ENCODE measurements at places on chromosomes 2 and 18.

- DNase-seq: no peak
Observed at GRCh38 chr2:166671801-166672200, 177.8 kb upstream of the SCN7A start.

- no peak for DNase-seq
Observed at GRCh38 chr18:23250893-23251656, 115.8 kb downstream of the CABLES1 start.

DNA sequence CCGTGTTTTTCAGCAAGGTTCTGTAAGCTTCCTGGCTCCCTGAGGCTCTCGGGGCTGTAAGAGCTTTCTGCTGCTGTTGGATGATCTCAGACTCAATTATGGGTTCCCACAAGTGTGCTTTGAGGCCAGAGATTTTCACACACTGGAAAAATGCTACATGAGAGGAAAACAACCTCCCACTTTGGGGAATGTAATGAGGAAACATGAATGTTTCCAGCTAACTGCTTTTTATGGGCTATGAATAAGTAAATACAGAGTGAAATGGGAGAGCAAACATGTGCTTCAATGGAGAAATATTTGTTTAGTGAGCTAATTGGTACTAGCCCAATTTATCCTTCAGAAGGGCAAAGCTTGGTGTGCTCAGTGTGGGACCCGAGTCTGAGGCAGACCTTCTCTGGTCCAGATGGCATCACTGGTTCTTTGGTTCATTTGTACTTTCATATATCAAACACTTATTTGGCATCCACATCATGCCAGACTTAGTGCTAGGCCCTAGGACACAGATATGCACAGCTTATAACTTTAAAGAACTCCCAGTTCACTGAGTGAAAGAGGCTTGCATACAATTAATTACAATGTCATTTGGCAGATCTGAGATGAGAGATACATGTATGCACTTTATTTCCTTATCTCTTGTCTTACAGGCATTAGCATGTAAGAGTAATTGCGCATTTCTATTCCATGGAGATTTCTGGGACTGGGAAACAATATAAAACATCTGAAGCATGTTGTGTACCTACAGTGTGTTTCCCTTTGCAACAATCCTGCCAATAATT is 248.8 kb downstream of the RDH14 start:
- DNase-seq: no peak

- DNase-seq: no peak
Observed at GRCh38 chr2:16774980-16775898, 109.6 kb upstream of the CYRIA start.

DNA sequence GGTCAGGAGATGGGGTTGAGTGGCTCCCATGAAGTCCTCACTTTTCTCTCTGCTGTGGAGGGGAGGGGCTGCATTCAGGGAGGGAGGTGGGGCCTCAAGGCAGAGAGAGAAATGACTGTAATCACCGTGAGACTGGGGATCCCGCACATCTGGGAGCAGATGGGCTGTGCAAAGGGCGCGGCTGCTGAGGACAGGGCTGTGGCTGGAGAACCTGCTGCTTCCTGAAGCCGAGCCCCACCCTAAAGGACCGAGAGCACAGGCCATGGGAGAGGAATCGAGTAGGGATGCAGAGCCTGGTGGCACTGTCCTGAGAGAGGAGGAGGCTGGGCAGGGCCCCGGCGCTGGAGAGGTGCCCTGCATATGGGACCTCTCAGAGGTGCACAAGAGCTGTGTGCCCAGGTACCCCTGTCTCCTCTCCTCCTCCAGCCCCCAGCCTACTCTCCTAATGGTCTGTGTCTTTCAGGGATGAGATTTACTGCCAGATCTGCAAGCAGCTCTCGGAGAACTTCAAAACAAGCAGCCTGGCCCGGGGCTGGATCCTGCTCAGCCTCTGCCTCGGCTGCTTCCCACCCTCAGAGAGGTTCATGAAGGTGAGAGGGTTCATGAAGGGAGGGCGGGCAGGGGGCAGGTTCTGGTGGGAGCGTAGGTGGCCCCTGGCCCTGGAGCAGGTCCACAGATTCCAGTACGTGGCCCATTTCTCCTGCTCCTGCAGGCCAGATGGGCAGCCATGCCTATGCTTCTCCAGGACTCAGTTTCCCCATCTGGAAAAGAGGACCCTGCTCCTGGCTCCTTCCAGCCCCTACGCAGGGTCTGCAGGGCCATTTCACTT is 25.9 kb upstream of the GPR17 start:
- DNase-seq: no peak

- no peak for DNase-seq
Observed at GRCh38 chr2:181670632-181671031, 9.7 kb downstream of the NEUROD1 start.

DNA sequence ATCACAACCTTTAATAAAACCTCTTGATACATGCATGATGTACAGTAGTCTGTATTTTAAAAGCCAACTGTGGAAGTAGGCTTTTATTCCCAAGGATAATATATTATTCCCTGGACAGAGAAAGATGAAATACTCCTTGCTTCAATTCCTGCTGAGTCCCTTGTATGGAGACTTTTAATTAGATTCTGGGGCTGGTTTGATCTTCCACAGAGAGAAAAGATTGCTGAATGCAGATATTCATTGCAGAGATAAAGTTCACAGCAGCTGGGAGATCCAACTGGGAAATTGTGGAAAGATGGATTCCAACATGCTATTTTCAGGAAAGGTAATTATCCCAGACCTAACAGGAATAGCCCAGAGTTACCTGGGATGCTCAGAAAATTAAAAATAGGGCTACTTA is 607.0 kb upstream of the HS6ST1 start:
- DNase-seq: no peak

DNA sequence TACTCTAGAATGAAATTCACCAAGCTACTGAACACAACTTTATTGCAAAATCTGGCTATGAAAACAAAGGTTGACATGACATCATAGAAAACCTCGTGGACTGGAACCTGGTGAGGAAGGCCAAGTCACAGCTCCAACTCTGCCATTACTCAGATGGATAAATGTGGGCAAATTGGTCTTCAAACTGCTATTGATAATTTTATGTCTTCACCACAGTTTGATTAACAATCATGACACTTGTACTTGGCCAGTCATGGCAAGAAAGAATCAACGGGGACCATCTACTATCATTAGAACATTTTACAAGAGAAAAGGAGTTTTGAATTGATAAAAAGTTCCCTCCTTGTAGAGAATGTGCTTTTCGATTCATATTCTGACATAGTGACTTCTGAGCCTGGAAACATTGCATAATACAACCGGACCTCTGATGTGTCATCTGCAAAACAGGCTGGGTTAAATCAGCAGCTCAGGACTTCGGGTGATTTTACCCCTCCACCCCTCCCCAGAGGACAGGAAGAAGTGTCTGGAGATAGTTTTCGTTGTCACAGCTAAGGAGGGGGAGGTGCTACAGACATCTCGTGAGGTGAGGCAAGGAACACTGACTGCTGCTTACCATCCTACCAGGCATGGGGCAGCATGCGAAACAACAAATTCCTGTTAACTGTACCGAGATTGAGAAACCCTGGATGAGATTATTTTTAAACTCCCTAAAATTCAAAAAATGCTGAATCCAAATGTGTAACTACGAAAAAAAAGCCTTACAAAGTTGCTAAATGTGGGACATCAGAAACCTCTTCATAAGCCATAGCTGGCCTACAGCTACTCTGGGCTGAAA is 8.4 kb downstream of the L3MBTL4 start:
- no peak for DNase-seq

DNA sequence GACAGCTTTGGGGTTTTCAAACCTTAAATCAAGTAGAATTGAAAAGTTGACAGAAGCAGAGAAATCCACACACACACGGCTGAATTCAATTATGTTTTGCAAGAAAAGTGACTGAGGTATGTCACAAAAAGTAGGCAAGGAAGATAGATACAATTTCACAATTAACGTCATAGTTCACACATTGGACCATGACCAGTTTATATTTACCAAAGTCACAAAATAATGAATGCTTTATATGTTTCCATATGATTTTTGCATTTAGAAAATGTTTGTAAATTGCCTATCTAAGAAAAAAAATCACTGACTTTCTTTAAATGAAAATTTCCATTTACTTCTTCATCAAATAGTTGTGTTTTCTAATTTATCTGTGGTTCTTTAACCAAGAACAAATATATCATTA is 29.4 kb upstream of the ZNF516 start:
- DNase-seq: no peak

DNA sequence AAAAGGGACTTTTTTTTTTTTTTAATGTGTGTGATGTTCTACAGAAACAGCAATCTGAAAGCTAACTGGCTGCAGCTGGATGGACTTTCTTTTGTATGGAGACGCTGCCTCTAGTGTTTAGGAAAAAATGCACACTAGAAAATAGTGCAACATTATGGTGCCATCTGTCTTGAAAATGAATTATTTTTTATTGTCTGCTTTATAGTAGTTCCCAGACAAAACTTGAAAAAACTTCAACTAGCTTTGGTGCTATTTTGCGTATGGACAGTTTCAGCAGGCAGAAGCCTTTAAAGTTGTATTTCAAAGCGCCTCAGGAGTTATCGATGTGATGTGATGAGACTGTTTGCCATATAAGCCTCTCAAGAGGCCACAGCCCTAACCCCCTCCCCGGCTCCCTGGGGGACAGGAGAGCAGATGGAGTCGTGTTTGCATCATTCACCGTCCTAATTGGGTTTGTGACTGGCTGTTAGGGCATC is 86.9 kb downstream of the LTBP1 start:
- no peak for DNase-seq

DNA sequence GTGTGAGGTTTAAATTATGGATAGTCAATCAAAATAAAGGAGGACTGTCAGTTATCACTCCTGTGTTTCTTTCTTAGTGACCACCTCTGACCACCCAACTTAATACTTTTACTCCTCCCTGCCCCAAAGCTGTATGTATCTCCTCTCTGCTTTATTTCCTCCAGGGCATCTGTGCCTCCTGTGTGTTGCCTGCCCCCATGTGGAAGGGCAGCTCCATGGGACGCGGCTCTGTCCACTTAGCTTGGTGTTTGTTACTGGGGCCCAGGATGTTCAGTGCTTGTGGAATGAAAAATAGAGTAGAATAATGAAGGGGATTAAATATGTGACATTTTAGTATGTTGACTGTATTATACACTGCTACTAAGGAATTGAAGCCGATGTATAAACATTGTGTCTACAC is 9.8 kb downstream of the ACP1 start:
- no peak for DNase-seq

- no peak for DNase-seq
Observed at GRCh38 chr2:221562226-221562625, 9.9 kb downstream of the EPHA4 start.

- no peak for DNase-seq
Observed at GRCh38 chr18:39053571-39053970, 1488.0 kb upstream of the CELF4 start.

GRCh38 chr18:78913395-78913794 is 66.2 kb upstream of the SALL3 start:
- no peak for DNase-seq

GRCh38 chr18:46070815-46071652 is 1.0 kb downstream of the PSTPIP2 start:
- no peak for DNase-seq

DNA sequence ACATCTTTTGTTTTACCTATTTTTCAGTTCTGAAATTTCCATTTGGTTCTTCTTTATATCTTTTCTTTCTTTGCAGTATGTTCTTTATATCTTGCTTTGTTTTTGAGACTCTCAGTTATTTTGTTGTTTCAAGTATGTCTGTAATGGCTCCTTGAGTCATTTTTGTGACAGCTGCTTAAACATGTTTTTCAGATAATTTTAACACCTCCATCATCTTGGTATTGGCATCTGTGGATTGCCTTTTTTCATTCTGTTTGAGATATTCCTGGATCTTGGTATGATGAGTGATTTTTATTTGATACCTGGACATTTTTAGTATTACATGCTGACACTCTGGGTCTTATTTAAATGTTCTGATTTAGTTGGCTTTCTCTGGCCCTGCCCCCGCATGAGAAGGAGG is 89.5 kb downstream of the NCOA1 start:
- DNase-seq: no peak

DNA sequence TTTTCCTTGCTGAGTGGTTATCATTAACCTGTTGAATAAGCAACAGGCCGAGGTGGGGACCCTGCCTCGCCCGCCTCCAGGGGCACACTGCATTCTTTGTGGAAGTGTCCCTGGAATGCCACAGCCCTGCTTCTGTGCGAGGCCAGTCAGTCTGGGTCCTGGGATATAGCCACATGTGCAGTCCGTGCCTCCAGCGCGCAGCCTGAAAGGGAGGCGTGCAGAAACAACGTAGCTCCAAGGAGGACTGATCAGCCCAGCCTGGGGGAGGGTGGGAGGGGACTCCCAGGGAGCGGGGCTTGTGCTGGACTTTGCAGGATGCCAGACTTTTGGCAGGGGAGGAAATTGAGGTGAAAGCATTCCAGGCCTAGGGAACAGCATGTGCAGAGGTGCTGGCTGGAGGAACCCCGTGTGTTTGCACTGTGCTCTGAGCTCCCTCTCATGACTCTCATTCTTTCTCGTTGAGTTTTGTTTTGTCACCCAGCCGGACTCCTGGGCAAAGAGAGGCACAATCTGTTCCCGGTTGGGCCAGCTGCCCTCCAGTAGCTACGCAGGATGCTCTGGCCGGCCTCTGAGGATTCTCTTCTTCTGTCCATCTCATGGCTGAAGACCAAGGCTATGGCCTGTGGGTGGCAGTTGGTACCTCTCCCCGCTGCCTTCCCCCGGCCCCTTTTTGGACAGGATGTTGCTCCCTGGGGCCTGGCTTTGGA is 39.7 kb downstream of the HPCAL1 start:
- DNase-seq: no peak

- DNase-seq: no peak
Observed at GRCh38 chr2:201924453-201924852, 109.2 kb upstream of the FZD7 start.

GRCh38 chr2:160742667-160743066 is 249.1 kb upstream of the RBMS1 start:
- DNase-seq: no peak

- no peak for DNase-seq
Observed at GRCh38 chr2:57959390-57959789, 87.2 kb upstream of the VRK2 start.

- no peak for DNase-seq
Observed at GRCh38 chr18:31744321-31745067, 16.2 kb downstream of the SLC25A52 start.

GRCh38 chr2:106581755-106582147 is 94.6 kb downstream of the CD8B2 start:
- DNase-seq: no peak

- no peak for DNase-seq
Observed at GRCh38 chr2:98730053-98730706, 752 bp downstream of the MGAT4A start.

DNA sequence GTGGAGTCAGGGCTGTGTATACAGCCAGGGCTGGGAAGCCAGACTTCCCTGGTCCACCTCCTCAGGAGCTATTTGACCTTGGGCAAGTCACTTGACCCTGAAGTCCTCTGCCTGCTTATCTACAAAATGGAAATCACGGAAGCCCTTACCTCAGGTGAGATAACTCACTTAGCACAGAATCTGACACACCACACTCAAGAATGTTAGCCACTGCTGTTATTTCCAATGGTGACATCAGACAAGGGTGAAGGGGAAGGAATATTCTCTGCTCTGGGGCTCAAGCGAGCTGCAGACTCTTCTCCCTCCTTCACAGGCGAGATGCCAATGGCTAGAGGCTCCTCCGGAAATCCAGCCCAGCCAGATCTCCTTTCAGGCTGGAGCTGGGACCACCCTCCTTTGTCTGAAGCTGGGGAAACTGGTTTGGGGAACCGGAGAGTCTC is 189.6 kb downstream of the HAUS1 start:
- DNase-seq: no peak

- DNase-seq: no peak
Observed at GRCh38 chr18:36635414-36636096, 193.2 kb downstream of the TPGS2 start.

GRCh38 chr2:161358838-161359237 is 50.6 kb downstream of the PSMD14 start:
- DNase-seq: no peak
